ENCODE measurements at places on chromosomes 2 and 18.
A peak's percentile ranks its signal among the peaks of the same experiment; 100 is the strongest.

GRCh38 chr2:206193671-206194357 lies 34.1 kb downstream of the EEF1B2 start:
- DNase-seq: no peak

DNA sequence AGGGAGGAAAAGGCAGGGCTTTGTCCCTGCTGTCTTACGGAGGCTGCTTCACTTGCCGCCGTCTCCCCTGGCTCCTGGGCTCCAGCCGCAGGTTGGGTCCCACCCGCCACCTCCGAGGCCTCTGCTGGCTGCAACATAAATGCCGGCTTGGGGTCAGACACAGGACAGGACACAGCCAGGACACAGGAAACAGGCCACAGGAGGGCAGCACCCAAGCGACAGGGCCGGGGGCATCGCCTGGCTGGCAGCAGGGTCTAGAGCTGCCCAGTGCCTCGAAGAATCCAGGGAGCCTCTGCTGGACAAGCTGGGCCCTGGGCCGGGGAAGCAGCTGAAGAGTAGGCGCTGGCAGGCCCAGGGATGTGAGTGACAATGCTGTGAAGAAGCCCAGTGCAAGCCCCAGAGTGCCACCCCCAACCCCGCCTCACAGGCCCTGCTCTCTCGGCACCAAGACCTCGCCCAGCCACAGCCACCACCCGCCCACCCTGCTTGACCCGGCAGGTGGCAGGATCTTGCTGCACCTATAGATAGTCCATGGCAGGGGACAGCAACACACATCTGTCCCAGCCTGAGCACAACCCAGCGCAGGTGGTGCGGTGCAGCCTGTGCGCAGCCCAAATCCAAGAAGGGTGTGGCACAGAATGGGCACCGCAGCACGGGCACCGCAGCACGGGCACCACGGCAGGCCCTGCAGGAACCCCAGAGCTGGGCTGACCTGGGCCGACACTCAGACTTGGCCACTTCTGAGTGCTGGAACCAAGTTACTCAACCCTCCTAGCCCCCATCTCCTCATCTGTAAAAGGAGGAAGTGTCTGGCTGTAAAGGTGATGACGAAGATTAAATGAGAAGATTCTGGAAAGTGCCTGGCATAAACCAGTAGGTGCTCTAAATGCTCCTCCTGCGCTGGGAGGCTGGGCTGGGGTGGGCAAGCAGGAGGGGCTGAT lies 55.6 kb downstream of the BIN1 start:
- no peak for DNase-seq

GRCh38 chr2:161165266-161165665 lies 5.0 kb downstream of the TANK start:
- DNase-seq: peak; percentile 23

GRCh38 chr2:211901226-211901846 lies 637.3 kb downstream of the ERBB4 start:
- DNase-seq: no peak

DNA sequence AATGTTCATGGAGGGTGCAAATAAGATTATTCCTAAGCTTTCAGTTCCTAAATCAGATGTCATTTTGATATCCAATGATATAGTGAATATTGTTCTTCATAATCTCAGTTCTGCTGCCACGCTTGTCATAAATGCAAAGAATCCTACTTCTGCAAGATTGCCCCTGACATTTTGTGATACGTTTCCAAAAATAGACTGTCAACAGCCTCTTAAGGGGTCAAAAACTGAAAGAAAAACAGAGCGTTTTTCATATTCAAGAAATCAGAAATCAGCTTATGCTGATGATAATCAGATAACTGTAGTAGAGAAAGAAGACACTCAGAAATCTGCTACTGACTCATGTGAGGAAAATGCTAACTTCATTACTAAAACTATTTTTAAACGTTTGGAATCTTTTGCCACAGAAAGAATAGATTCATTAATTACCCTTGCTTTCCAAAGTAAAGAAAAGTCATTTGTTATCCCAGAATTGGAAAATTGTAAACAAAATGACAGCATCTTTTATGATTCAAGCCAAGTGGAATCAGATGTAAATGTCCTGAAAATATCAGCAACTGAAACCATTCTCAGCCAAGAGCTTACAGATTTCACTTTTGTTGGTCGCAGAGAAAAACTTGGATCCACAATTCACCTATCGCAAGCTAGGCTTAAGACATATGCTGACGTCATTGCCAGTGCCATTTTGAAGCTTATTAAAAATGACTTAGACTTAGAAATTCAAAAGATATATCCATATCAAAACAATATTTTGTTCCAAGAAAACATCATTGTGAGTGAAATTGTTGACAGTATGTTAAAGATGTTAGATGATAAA lies 55.1 kb downstream of the FSIP2 start:
- no peak for DNase-seq

All from kidney tubule cell (primary cell).